ENCODE measurements at places on chromosomes 6 and 20.
A peak's percentile ranks its signal among the peaks of the same experiment; 100 is the strongest.

- DNase-seq = no peak
Observed at GRCh38 chr6:20916086-20916485, 381.8 kb downstream of the CDKAL1 start.

- DNase-seq = no peak
Observed at GRCh38 chr6:26258212-26258977, 106.6 kb upstream of the BTN3A2 start.

GRCh38 chr6:129351807-129352206, 358.2 kb downstream of the ARHGAP18 start:
- DNase-seq = no peak

- peak; percentile 39 for DNase-seq
Observed at GRCh38 chr6:10518557-10519407, 2.4 kb upstream of the GCNT2 start.

DNA sequence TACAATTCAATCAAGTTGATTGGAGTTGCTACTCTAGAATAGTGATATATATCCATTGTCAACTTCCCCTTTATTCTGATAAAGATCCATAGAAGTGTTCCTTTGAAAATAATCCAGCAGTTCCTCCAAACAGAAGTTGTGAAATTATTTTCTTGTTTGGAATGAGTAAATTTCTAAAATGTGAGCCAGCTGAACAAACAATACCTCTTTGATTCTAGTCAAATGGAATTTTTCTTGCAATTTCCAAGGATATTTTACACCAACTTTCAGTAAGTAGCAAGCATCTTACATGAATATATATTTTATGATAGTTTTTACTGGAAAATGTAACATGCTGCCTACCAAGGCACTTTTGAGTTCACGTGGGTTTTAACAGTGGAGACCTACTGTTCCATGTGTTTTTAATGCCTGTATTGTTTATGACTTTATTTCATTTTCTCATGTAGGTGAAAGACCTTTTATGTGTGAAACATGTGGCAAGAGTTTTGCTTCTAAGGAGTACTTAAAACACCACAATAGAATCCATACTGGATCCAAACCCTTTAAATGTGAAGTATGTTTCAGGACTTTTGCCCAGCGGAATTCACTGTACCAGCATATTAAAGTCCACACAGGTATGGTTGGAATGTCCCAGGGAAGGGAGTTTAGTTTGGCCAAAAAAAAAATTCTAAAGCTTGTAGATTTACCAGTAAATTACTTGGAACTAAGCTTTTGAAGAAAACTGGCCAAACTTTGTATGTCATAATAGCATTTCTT, 6.5 kb downstream of the GZF1 start:
- DNase-seq = no peak

GRCh38 chr20:56348305-56348693, 10.5 kb upstream of the FAM210B start:
- DNase-seq = peak; percentile 17

GRCh38 chr6:32608362-32608761, 18.7 kb upstream of the HLA-DRB1 start:
- DNase-seq = no peak

- DNase-seq = no peak
Observed at GRCh38 chr6:119856136-119856535, 506.6 kb upstream of the MAN1A1 start.

- no peak for DNase-seq
Observed at GRCh38 chr20:37226889-37227288, 34.7 kb downstream of the GHRH start.

- DNase-seq = no peak
Observed at GRCh38 chr6:155077784-155078183, 82.7 kb downstream of the TIAM2 start.

- peak; percentile 84 for DNase-seq
Observed at GRCh38 chr6:27630727-27631608, 158.1 kb upstream of the ZNF184 start.

DNA sequence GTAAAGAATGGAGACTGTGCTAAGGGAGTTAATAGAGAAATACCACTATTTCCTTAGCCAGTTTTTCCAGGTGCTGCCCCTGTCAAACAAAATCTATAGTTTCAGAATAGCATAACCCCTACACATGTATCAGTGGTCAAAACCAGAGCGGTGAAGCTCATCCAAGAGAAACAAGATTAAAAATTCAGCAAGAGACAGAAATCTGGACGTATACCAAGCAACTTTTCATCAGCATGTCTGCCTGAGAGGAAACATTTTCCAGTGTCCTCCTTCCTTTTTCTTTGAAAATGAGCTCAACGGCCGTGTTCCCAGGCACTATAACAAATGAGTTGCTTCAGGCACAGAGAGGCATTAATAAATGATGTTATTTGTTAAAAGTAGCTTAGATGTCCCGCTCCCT, 416.5 kb downstream of the BCKDHB start:
- DNase-seq = no peak

DNA sequence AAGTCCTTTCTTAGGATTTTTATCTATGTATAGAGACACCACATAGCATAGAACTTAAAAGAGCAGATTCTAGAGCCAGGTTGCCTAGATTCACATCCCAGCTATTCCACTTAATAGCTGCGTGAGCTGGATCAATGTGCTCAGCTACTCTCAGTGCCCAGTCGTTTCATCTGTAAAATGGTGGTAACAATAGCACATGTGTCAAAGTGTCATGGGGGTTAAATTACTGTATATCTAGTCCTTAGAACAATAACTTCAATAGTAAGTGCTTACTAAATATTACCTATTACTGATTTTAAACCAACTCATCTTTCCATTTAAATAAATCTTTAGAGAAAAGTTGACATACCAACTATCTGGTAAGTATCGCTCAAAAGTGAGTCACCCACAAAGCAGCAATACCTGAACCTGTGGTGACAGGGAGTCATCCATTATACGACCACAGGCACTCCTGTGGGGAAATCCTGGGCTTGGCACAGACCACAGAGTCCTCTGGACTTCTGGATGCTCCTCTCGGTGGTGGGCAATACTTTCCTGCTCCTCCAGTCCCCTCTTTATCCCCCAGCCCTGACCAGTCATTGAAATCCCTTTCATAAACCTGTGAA, 154.8 kb downstream of the PDSS2 start:
- peak; percentile 51 for DNase-seq

DNA sequence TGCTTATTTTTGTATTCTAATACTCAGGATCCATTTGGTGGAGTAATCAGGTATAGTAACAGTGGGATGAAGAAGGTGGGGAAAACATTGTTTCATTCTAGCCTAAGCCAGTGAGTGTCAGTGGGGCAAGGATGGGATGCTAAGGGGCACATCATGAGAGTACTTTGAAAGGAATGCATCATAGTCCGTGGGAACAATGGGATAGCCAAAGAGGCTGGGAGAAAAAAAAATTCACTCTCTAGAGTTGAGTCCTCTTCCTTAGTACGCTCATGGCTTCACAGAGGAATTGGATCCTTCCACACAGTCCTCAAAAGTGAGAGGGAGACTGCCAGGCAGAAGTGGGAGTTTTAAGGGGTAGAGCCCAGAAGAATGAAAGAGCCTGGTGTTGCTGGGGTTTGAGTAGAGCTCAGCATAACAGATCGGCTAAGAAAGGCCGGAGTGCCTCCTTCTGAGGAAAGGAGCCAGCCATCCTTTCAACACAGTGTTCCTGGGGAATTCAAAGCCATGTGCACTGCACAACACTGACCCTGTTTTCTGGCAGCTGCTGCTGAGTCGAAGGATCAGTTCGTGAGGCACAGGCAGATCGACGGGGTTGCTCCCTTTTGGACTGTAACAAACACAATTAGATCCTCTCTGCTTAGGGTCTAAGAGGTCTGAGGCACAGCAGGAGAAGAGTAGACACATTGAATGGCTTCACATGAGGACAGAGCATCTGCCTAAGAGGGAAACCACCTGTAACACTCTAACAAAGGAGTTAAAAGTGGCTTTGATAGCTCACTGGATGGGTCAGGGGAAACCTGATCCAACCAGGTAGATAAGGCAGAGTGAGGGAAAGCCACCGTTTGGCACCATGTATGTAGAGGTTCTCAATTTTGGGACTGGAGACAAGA, 61.2 kb downstream of the ELOVL5 start:
- DNase-seq = no peak

DNA sequence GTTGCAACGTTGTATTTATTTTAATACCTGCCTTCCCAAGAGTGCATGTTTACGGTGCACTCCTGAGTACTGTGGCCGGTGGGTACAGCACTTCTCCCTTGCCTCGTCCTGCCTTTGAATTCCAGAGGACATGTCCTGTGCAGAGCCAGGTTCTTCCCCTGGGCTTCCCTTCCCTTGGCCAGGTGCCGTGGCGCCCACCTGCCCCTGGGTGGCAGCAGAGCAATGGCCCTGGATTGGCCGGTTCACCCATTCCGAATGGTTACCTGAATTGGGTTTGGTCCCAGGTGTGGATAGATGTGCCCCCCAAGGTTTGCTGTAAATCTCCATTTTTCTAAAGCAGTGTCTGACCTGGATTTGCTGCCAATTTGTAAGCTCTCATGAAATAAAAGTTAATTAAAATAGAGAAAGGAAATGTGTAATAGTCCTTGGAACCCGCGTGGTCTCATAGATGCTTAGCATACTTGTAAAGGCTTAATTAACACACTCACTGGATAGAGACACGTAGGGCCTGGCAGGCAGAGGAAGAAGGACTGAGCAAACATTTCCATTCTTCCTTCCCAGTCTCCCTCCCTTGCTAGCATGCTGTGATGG, 40.6 kb downstream of the DTD1 start:
- peak; percentile 26 for DNase-seq

GRCh38 chr6:37648465-37649330, 49.0 kb downstream of the MDGA1 start:
- DNase-seq = no peak

DNA sequence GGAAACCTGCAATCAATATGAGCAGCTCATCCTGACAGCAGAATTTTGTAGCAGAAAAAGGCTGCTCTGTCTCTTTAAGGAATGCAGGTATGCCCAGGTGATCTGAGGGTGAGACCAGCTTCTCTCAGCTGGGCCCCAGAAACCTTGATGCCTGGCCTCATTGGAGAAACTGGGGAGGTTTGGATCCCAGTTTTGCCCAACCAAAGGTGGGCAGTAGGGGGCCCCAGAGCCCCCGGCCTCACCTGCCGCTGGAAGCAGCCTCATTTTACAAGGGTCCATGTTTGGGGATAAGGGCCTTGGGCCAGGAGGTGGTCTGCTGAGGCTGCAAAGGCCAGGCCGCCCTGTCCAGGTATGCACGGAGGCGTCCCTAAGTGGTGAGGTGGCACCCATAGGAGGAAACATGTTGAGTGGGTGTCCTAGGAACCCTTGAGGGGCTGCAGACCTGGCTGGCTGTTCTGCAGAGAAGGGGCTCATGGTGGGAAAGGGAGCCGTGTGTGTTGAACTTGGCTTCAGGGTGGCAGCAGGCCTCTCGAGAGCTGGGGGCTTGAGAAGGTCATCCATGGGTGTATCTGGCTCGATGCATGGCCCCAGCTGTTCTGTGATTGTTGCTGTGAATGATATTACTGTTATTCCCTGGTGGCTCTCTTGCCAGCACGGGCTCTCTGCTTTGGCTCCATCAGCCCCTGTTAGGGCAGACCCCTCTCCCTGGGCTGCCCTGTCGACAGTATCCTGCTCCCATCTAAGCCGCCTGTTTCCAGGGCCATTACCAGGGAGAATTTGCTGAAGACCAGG, 208.4 kb downstream of the CDH4 start:
- DNase-seq = no peak

GRCh38 chr6:62367601-62368000, 81.6 kb upstream of the KHDRBS2 start:
- DNase-seq = no peak

DNA sequence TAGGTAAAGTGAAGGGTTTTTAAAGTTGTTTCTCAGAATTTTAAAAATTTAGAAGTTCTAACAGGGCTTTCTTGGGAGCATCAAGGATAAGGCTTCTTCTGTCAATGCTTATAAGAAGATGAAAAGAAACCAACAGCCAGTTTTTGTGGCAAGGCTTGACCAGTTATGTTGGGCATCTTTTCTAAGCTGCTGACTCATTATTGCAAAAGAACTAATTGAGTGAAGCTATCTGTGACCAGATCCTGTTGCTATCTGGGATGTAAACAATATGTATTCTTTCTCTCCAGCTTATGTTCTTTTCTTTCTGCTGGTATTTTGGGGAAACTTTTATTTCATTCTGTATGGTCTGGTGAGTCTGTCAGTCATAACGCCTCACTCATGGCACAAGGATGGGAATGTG, 643.8 kb downstream of the HDGFL1 start:
- no peak for DNase-seq

GRCh38 chr6:137115658-137116057, 57.8 kb downstream of the IL22RA2 start:
- no peak for DNase-seq

GRCh38 chr6:156850353-156850752, 73.2 kb downstream of the ARID1B start:
- DNase-seq = no peak

DNA sequence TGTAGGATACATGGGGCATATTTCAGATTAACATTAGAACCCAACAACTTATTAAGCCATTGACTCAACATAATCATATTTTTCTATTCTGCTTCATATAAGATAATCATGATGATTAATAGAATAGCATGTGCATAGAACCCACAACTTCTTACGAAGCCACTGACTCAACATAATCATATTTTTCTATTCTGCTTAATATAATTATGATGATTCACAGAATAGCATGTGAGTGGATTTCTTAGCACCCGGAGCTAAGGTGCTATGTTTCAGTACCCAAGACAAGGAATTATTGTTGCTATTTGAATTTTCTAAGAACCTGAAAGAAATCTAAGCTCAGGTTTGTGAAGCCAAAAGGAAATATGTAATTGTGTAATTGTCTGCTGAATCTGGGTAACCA, 96.8 kb downstream of the TENT5A start:
- DNase-seq = no peak

DNA sequence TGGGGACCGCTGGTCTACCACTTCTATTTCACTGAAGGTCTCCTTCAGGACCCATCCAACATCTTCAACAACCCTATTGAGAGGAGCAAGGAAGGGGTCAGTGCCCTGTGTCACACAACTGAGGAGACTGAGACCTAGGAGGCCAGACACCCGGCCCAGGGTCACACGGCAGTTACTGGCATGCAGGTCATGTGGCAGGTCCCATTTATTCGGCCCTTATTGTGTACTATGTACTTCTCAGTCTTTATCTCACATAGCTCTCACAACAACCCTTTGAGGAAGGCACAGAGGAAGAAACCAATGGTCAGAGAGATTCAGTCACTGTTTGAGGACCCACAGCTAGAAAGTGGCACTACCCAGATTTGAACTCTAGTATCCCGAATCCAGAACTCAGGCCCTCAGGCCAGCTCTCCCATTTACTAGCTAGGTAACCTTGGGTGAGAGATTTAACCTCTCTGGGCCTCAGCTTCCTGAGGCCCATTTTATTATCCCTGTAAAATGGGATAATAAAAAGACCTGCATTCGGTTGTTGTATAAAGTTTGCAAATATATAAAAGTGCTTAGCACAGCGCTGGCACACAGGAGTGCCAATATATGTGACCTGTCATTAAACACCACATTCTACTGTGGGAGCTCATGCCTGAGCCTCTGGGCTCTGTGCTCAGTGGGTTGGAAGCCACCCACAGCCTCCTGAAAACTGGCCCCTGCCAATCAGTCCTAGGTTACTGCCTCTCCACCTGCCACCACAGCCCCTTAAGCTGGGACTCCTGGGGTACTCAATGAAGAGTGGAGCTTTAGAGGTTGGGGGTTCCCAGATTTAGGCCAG, 15.8 kb downstream of the TFEB start:
- no peak for DNase-seq

Measured in Calu3 (cell line).